Umbilical cord (tissue), 2 donors: ENCODE measurements at places on chromosomes 7 and 10.

GRCh38 chr7:138768241-138768640 is 29.6 kb upstream of the TMEM213 start:
- DNase-seq, result no peak

DNA sequence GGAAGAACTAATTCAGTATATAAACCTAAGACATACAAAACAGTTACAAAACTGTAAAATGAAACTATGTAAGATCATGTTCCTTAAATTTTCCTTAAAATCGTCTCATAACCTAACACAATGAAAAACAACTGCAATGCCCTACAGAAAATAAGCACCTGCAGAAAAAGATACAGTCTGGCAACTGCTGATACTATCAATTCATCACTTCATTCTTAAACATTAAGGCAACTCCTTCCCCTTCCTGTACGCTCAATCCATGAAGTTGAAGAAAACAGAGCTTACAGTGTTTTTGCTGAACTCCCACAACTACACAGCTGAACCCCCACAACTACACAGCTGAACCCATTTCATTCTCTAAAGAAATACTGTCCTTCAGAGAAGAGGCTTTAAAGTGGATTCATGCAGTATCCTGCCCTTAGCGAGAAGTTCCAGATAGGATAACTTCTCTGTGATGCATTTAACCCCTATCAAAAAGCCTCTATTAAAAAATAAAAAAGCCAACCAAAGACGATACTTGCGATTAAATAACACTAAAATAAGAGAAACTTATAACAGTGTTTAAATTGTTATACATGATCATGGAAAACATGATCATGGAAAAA is 50.0 kb downstream of the JMJD1C start:
- DNase-seq, result no peak

DNA sequence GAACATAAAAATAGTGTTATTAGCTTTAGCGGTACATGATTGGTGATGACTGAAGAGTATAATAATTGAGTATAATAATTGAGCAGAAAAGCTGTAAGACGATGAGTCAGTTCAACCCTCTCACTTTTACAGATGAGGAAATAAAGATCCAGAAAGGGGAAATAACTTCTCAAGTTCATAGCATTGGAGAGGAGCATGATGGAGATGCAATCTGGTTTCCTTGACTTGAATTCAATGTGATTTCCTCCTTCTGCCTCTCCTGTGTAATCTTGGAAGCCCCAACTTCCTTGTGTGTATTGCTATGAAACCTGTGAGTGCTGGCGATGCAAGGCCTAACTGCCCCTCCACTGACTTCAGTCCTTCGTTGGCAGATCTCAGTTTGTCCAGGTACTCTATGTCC is 265.1 kb downstream of the LRMDA start:
- DNase-seq, result no peak

DNA sequence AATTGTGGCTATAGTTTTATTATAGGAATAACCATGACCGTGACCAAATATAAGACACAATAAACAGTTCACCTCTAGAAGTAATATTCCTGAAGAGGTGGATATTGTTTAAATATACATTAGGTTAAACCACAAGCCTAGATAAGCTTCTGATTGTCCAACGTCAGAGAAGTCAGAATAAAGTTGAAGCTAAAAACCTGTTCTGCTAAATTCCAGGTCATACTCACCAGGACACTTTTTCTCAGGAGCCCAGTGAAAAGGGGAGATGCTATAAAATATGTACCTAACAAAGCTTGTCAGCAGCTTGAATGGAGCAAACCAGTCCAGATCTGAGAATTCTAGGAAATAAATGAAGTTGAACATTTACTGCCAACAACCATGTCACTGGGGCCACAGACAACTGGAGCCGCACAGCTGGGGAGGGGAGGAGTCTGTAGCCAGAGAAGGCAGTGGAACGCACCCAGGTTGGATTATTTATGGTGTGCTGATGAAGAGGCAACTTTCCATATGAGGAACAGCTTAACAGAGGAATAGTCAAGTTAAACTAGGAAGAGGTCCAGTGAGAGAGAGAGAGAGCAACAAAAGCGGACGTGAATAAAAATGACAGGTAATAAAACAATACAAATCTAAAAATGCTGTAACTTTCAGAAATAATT is 191.1 kb downstream of the ZNF438 start:
- DNase-seq, result peak; percentile 82

- peak; percentile 26 for DNase-seq
Measured at GRCh38 chr7:157409149-157409752, 72.4 kb downstream of the DNAJB6 start.

DNA sequence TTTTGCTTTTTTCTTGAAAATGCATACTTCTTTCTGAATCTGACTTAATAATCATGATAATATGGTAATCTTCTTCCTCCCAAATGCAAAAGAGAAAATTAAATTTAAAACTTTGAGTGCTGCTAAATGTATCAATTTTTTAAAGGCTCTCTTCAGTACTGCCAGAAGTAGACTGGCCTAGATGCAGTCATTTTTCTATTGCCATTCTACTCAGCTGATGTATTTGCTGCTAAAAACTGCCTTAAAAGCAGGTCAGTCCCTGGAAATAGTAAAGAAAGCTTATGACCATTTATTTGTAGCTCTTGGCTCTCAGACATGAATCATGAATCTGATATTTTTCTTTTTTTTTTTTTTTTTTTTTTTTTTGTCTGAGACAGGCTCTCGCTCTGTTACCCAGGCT is 28.5 kb downstream of the NAPEPLD start:
- DNase-seq, result no peak

- DNase-seq, result peak; percentile 42
Measured at GRCh38 chr7:133771788-133772419, 355.2 kb upstream of the LRGUK start.

- peak; percentile 95 for DNase-seq
Measured at GRCh38 chr10:79188154-79188965, 119.6 kb downstream of the ZMIZ1 start.

DNA sequence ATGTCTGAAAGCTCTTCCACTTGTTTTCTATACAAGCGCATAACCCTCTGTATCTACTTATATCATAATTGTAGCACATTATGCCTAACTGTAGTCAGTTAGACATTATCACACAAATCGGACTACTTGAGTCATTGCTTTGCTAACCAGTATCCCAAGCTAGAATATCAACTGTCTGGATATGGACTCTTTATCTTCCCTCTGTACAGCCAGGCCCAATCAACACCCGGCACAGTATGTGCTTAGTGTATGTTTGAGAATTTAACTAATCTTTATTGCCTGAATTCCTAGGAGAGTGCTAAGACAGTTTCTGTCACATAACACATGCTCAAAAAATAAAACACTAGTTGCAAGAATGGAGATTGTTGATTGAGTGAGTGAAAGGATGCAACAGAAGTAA is 211.2 kb downstream of the ARL4A start:
- no peak for DNase-seq

DNA sequence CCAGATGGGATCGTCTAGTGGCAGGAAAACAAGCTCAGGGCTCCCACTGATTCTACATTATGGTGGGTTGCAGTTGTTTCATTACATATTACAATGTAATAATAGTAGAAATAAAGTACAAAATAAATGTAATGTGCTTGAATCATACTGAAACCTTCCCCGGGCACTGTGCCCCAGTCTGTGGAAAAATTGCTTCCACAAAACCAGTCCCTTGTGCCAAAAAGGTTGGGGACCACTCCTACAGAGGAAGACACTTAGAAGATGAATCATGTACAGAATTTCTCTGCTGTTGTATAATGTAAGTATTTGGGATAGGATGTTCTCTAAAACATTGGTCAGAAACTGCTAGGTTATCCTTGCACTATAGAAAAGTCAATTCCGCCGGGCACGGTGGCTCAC is 11.3 kb upstream of the PHYH start:
- no peak for DNase-seq

DNA sequence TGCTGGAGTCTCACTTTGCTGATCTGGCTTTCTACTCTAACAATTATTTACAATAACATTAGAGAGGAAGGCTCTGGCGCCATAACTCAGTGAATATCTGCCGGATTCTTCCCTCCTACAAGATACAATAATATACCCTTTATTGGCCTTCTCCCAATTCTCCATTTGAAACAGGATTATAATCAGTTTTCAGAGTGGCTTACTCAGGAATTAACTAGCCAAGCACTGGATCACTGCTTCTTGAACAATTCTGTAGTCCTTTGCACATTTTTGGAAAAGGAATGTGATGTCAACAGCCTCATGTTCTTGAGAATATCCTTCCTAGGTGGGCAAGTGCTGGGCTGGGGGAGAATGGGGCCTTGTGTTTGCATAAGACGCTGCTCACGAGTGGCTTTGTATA is 125.9 kb downstream of the HIPK2 start:
- no peak for DNase-seq

DNA sequence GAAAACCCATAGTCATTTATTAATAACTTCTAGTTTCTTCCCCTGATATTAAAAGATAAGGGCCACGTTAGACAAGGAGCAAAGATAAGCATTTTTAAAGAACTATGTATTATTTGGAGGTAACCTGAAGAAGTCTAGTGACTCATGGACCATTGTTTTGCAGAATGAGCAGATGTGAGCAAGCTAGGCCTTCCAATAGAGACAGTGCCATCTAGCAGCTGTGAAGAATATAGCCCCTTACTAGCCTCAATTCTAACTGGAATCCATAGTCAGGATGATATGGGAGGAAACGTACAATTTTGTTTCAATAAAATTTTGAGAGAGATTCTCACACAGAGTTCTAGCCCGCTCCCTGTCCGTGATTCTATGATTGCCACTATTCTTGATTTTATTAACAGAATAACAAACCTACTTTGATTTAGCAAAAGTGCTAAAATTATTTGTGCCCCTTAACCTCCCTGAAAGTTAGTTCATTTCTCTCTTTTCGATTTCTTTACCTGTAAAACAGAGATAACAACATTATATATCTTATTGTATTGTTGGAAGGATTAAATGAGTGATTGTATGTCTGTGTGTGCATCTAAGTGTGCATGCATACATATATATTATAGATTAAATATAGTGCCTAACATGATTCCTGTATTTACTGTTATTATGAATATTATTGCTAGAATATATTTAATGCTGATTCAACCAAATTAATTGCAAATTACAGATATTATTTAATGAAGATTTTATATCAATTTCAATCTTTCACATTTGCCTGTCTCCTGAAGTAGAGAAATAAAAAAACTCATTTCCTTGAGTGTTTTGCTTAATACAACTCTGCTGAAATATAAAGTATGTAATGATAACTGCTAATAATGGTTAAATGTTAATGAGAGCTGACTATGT is 22.7 kb downstream of the FAM237B start:
- DNase-seq, result peak; percentile 3

- DNase-seq, result no peak
Measured at GRCh38 chr10:118522791-118523498, 72.5 kb downstream of the PRLHR start.

GRCh38 chr10:100996678-100997359 is 2.8 kb upstream of the LZTS2 start:
- no peak for DNase-seq

- DNase-seq, result no peak
Measured at GRCh38 chr7:81715984-81716588, 53.8 kb downstream of the HGF start.

- no peak for DNase-seq
Measured at GRCh38 chr7:84971360-84971759, 215.5 kb downstream of the SEMA3D start.

GRCh38 chr7:134504660-134505164 is 22.7 kb upstream of the AKR1B10 start:
- DNase-seq, result no peak

DNA sequence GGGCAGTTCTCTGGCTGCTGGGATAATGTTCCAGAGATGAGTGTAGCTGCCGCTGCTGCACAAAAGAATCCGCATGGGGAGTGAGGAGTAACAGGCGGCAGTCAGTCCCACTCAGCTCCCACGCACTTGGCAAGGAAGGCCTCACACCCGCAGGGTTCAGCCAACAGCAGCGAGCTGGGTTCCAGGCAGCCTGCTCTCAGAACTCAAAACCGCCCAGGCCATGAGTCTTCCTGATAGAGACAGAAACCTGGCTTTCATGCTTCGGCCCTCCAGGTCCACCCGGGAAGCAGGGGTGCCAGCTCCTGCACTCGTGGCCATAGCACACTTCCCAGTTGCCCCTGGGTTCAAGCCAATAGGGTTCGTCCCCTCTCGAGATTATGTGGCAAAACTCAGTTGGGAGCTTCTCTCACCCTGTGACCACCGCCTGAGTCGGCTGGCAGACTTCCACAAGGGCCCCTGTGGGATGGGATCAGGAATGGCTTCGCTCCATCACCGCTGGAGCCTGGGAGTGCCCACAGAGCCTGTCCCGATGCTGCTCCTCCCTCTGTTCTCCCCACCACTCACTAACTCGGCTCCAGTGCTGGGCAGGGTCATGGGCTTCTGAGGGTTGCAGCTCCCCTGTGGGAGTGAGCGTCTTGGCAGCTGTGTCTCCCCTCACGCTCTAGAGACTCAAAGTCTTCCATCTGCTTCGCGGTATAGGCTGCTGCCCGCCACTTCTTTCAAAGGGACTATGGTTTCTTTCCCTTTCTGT is 20.6 kb downstream of the CLRN3 start:
- DNase-seq, result no peak

DNA sequence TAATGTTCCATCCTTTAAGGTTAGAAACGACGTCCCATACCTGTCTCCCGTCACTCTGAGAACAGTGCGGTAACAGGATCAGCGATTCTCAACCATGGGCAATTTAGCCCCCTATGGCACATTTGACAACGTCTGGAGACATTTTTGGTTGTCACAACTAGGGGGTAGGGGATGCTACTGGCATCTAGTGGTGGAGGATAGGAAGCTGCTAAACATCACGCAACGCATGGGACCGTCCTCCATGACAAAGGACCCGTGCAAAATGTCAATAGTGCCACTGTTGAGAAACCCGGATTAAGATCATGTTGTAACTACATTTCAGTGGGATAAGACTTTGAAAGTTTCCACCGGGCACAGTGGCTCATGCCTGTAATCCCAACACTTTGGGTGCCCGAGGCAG is 5.0 kb upstream of the PAXIP1 start:
- DNase-seq, result no peak

GRCh38 chr7:28200598-28200997 is 20.0 kb upstream of the JAZF1 start:
- no peak for DNase-seq

DNA sequence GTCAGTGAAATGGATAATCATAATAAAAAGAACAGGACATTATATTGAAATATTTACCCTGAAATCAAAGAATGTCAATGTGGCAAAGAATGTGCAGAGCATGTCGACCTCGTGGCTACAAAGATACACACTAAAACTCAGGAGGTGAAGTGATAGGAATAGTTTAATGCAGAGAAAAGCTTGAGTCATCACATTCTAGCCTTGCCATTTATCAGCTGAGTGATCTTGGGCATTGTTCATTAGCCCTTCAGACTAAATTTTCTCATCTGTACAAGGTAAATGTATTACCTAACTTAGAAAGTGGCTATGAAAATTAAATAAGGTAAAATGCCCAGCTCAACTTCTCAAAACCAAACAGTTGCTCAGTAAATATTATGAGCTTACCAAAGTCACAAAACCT is 22.6 kb downstream of the CALCR start:
- no peak for DNase-seq

- DNase-seq, result peak; percentile 52
Measured at GRCh38 chr7:155885167-155886155, 73.2 kb upstream of the SHH start.

- peak; percentile 80 for DNase-seq
Measured at GRCh38 chr10:23095966-23096801, 805 bp downstream of the MSRB2 start.
